BE2C (cell line): ENCODE measurements at places on chromosomes 5 and 9.

- DNase-seq, result no peak
These were observed 52.6 kb downstream of the MED27 start for GRCh38 chr9:132026932-132027585.

DNA sequence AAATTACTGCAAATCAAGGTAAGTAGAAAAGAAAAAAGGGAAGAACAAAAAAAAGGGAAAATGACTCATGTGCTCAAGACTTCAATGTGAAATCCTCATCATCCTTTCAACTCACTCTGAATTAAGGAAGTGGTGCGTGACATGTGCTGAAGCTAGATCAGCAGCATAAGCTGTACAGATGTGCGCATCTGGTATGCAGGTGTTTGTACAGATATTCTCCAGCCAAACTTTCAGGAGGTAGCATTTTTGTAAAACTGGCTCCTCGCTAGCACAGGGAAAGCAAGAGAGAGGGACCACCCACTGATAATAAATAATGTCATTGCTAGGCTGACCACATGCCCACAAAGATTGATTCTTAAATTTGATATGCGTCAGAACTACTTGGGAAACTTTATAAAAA is 253.9 kb upstream of the RGMB start:
- DNase-seq, result no peak

DNA sequence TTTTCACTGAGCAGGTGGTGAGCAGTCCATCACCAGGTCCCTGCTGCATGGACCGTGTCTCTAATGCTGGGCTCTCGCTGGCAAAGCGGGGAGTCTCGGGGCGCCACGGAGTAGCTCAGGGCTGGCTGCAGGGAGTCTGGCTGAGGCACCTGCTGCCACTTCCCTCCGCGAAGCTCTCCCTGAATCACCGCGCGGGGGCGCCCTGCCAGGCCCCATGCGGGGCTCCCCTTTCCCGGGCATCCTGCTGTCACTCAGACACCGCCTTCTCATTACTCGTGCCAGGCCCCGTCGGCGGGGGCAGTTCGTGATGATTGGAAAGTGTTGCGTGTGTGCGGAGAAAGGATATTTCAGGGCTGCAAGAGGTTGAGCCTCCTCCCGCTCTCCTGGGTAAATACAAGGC is 335.8 kb downstream of the IRX2 start:
- no peak for DNase-seq

GRCh38 chr9:6632516-6633183 is 12.9 kb downstream of the GLDC start:
- DNase-seq, result no peak

DNA sequence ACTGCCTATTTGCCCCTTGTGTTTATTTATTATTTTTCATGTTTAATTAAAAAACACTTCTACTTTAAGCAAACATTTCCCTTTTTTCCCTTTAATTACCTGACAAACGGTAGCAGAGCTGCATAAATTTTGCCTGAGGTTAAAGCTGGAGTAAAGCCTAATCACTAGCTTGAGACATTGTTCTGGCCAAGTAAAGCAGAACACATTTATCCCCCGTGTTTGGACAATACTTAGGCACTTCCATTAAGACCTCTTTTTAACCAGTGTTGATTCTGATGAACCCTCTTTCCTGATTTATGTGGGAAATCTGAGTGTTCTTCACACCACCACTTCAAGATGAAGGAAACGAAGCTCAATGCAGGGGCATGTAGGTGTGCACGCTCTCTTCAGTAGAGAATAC is 54.5 kb downstream of the BNC2 start:
- no peak for DNase-seq
